ENCODE measurements at places on chromosomes 6 and 20. TPM values are rescaled to one million over a fixed set of nuclear protein-coding genes. Genes with fewer than 3 reads are reported as not detected.

The ID4 gene
- 29.1 TPM for polyA plus RNA-seq

The FAM83B gene
- polyA plus RNA-seq = not detected

The CYP39A1 gene
- polyA plus RNA-seq = 0.08 TPM

The COL11A2 gene
- 0.31 TPM for polyA plus RNA-seq

The TSPYL1 gene
- 71.5 TPM for polyA plus RNA-seq

The RIPPLY2 gene
- not detected for polyA plus RNA-seq

GRCh38 chr6:23663096-23663495 is 462.9 kb upstream of the NRSN1 start:
- DNase-seq = no peak

GRCh38 chr6:136737871-136738691 is 54.2 kb downstream of the MAP3K5 start:
- peak; percentile 20 for DNase-seq

DNA sequence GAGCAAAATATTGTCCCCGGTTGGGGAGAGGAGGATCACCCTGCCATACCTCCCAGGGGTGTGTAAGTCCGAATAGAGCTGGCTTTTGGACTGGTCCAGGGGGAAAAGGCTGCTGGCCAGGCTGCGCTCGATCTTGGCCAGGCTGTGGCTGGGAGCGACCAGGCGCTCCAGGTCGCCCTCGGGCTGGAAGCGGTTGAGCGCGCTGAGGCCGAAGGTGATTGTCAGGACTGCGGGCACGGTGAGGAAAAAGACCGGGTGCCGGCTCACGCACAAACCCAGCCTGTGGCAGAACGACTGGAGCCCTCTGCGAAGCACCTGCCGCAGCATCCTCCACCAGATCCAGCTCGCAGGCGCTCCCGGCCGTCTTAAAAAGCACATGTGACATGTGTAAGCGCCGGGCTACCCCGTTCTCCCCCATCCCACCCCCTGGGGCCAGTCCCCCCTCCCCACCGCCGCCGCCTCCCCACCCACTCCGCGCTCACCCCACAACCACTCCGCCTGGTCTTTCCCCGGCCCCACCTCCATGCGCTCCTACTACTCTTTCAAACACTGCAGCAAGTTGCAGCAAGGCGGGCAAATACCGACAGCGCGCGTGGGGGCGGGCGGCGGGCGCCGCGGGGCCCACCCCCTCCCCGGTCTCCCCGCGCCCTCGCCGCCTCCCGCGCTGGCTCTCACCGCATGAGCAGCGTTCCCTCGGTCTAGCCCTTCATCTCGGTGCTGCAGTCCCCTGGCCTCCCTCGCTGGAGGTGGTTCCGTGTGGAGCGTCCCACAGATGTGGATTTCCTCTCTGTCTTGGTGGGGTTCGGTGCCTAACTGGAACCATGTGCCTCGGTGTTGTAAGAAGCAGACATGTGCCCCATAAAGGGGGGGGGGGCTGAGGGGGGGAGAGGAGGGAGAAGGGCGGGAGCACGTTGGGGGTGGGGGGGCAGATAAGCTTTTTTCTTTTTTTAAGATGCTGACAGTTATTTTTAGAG is 42.4 kb downstream of the PTCHD4 start:
- DNase-seq = peak; percentile 23

DNA sequence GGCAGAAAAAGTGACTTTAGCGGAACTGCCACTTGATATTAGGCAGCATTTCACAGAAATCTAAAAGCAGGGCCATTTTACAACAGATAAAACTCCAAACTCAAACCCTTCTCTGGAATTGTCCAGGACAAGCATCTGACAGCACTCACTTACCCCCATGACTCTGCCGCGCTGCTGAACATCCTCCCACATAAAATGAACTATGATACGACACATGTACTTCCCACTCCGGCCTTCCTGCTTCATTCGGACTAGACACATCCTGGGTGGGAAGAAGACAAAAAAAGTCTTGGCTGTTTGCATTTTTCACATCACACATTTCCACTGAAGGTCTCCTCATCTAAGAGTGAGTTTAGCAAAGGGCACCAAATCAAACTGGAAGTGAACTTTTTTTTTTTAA is 54.8 kb upstream of the FAM83C start:
- DNase-seq = no peak

GRCh38 chr6:163191704-163192537 is 222.6 kb upstream of the QKI start:
- no peak for DNase-seq

DNA sequence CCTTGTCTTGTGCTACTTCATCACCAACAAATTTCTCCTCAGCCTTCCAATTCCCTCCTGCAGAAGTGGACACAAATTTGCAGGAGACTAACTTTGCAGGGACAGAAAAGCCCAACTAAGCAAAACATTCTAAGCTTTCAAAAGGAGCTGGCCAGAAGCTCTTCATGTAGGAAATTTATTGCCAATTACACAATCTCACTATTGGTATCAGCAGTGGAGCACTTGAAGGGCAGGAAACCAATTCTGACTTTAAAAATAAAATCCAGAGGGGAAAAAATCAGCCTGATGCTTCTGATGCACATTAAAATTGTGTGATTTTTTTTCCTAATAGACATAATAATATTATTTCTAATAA is 193.3 kb downstream of the LY86 start:
- no peak for DNase-seq

GRCh38 chr6:133190912-133191311 is 50.2 kb upstream of the EYA4 start:
- no peak for DNase-seq

- DNase-seq = peak; percentile 77
These were observed 3.0 kb downstream of the TCEA2 start for GRCh38 chr20:64065974-64066343.

DNA sequence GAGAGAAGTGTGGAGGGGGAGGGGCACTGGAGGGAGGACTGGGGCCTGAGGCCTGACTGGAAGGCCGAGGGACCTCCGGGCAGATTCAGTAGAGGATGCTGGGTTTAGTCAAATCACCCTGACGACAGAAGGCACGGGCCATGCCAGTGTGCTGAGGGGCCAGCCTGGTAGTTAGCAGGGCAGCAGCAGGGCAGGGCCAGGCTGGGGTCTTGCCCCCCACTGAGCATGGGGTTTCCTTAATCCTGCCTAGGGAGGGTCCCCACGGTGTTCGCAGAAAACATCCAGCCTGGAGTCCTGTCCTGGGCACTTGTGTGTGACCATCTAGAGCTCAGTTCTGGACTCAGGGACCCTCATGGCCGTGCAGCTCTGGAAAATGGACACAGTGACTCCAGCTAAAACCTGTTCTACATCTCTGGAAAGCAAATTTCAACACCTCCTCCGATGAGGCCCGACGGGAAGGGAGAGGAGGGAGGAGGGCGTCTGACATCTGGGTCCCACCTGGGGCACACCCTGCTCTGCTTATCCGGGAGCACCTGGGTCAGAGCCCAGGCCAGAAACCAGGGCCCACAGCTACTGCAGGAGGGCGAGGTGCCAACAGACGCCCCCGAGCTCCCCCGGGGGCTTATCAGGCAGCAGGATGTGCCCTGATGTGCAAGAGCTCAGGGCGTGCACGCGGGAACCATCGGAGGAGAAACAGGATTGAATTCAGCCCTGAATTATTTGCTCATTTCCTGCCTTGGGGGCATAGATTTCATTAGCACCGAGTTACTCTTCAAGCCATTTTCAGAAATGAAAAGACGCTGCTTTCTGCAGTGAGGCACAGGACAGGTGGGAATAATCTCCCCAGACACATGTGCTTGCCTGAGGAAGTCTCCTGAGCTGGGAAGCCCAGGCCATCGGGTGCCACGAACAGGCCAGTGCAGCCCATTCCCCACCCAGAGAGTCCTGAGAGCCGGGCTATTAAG is 78.0 kb upstream of the MPC1 start:
- no peak for DNase-seq

GRCh38 chr20:5654557-5654956 is 95.6 kb upstream of the SHLD1 start:
- DNase-seq = peak; percentile 95

- no peak for DNase-seq
These were observed 306.9 kb upstream of the ADGRB3 start for GRCh38 chr6:68328156-68328555.

DNA sequence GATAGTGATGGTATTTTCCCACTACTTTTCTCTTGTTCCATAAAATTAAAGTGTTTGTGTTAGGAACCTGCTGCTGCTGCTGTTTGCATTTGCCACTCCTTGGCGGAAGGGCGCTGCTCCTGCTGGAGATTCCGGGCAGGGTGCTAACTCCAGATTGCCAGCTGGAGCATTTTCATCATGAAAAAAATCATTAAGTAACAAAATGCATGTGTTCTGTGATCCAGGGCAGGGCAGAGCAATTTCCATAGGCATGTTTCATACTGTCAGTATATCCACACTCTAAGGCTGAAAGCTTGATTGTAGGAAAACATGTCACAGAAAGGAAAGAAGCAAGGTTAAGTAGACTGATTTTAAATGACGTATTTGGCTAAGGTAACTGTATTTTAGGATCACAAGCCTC is 24.0 kb downstream of the PBOV1 start:
- no peak for DNase-seq

- no peak for DNase-seq
These were observed 67.5 kb downstream of the TRPC4AP start for GRCh38 chr20:35025116-35025515.

DNA sequence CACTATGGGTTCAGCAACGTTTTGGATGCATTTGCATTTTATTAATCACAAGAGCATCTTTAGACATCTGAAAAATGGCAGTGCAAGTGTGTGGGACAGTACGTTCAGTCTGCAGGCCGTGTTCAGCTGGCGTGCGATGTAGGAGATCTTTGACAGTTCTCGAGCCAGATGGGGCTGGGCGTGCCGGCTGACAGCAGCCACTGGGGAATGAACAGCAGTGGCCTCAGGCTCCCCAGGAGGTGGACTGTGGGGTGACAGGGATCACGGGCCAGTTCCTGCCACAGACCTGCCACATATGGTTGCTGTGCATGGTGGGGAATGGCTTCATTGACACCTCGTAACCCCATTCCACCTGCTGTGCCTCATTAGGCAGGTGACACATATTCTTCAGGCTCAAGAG is 16.4 kb upstream of the MLN start:
- DNase-seq = peak; percentile 8

DNA sequence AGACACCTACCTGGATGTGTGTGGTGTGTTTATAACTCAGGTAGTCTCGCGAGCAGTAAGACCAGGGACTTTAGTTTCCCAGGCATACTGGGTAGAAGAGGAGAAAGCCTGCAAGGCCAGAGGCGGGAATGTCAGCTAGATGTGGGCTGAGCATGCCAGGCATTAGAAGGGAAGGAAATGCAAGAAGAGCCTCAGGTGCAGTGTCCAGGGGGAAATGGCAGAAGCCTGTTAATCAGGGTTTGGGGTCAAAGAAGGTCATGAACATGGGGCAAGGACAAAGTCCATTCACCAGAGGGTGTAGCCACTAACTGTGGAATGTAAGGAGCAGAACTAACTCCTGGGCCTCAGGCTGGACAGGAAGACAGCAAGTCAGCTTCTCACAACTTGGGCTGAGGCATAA is 305.0 kb downstream of the SMOC2 start:
- no peak for DNase-seq

GRCh38 chr20:16491294-16491905 is 81.8 kb downstream of the KIF16B start:
- DNase-seq = peak; percentile 65

DNA sequence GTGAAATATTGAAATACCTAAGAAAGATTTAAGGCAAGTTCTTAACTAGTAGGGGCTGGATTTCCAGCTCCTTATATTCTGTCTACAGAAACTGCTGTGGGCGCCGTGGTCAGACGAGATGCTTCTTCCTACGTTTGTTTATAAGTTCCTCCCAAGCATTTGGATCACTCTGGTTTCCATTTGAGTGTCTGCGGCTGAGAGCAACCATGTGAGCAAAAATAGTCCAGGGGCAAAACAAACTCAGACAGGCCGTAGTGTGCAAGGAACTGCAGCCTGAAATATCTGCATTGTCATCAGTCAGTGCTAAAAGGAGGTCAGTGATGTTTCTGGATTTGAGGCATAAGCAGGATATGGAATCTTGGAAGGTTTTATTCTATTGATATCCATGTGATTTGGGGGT is 485.9 kb upstream of the JAG1 start:
- peak; percentile 40 for DNase-seq

- no peak for DNase-seq
These were observed 100.1 kb downstream of the SMLR1 start for GRCh38 chr6:130927305-130927704.

GRCh38 chr20:33827634-33828325 is 16.6 kb downstream of the CHMP4B start:
- no peak for DNase-seq

DNA sequence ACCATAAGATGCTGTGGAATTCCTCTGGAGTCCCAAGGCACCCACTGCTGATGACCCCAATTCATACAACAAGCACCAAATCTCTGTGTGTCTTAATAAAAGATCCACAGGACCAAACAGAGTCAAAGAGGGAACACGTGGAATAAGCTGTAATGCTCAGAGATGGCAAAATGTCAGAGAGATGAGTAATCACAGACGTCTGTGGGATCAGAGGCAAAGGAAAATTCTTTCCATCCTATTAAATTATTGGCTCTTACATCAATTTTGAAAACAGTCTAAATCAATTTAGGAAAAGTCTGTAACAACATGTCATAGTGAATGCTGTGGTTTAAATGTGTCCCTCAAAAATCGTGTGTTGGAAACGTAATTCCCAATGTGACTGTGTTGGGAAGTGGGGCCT is 17.5 kb upstream of the SAMD3 start:
- peak; percentile 88 for DNase-seq

GRCh38 chr6:45608252-45608913 is 230.6 kb upstream of the SUPT3H start:
- DNase-seq = peak; percentile 40

- DNase-seq = no peak
These were observed 69.3 kb upstream of the FRMD1 start for GRCh38 chr6:168148231-168148849.

DNA sequence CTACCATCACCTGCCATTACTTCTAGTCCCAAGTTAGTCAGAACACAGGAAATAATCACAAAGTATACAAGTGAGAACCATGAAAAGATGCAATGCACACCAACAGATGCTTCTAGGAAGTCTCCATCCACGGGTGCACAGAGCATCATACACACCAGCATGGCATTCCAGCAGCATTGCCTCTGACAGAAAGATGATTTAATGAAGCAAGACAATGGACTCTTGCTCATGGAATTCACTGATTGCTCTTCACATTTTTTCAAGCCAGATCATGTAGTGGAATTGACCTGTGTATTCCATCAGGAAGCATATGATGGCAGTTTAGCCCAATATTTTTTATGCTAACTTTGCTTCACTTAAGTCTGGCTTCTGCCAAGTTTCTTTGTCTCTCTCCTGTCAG is 406.3 kb upstream of the RGS17 start:
- DNase-seq = peak; percentile 11

- peak; percentile 39 for DNase-seq
These were observed 19.5 kb downstream of the MAP1LC3A start for GRCh38 chr20:34578025-34578424.

DNA sequence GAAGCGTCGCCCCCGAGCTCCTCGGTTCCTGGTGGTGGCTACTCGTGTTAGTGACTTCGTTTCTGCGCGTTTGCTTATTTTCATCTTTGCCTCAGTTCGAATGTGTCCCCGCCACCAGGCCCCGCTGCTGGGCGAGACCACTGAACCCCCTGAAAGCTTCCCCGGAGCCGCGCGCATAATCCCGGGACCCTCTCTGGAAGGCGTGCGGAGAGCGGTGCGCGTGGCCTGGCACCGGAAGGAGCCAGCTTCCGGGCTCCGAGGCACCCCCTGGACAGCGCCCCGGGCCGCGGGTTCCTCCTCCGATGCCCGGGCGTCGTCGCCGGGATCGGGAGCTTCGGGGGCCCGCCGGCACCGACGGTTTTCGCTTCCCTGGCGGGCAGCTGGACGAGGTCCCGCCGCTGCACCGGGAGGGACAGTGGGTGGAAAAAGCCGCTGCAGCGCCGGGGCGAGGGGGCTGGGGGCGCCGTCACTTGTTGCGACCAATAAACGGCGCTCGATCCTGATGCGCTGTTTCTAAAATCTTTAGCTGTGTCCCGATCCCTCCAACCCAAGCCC is 643 bp upstream of the SLC35D3 start:
- DNase-seq = peak; percentile 49
